Ureter (tissue), 1 donor: ENCODE measurements at places on chromosomes 7 and 10. TPM values are rescaled to one million over a fixed set of nuclear protein-coding genes. Genes with fewer than 3 reads are reported as not detected.

Gene ZNF853
- total RNA-seq, result 9.4 TPM

Gene IKZF1
- 15.2 TPM for total RNA-seq

Gene ENO4
- total RNA-seq, result 0.73 TPM

Gene HOXA13
- total RNA-seq, result 15.6 TPM

Gene SPDYE1
- not detected for total RNA-seq

Gene SPDYE11
- total RNA-seq, result not detected

Gene GOT1
- 41.3 TPM for total RNA-seq

Gene TMEM229A
- total RNA-seq, result 0.42 TPM

Gene HKDC1
- total RNA-seq, result 0.10 TPM
